G401 (cell line): ENCODE measurements at places on chromosomes 3 and 15.
A peak's percentile ranks its signal among the peaks of the same experiment; 100 is the strongest.

GRCh38 chr3:134371542-134372324, 2.5 kb downstream of the AMOTL2 start:
- no peak for DNase-seq

GRCh38 chr3:70821602-70822001, 509.2 kb upstream of the MDFIC2 start:
- DNase-seq: no peak

- peak; percentile 18 for DNase-seq
Measured at GRCh38 chr3:3636815-3637214, 162.4 kb upstream of the LRRN1 start.

DNA sequence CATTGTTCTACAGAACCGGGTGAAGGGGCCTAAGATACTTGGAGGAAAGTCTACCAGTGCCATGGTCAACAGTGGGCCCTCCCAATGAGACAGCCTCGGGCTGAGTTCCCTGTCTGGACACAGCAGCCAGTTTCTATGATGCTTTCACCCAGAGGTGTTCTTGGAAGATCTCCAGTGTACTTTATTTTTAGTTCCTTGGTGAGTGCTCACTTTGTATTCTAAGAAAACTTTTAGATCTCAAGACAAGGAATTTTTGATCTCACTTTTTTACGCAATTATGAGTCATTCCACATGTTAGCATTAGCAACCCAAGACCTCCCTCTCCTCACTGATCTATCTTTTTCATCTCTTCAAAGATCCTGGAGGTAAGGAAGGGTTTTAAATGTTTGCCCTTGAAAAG, 287.7 kb downstream of the RORA start:
- DNase-seq: no peak

- DNase-seq: peak; percentile 78
Measured at GRCh38 chr15:43370975-43371974, at the start of the genes TUBGCP4 and ZSCAN29. Gene TUBGCP4, plus strand, starts transcription at chr15:43371101. Its CDS starts 254 bp downstream, at chr15:43371355. Gene ZSCAN29, minus strand, starts transcription at chr15:43371043. Its CDS starts 1,130 bp downstream, at chr15:43369913.

DNA sequence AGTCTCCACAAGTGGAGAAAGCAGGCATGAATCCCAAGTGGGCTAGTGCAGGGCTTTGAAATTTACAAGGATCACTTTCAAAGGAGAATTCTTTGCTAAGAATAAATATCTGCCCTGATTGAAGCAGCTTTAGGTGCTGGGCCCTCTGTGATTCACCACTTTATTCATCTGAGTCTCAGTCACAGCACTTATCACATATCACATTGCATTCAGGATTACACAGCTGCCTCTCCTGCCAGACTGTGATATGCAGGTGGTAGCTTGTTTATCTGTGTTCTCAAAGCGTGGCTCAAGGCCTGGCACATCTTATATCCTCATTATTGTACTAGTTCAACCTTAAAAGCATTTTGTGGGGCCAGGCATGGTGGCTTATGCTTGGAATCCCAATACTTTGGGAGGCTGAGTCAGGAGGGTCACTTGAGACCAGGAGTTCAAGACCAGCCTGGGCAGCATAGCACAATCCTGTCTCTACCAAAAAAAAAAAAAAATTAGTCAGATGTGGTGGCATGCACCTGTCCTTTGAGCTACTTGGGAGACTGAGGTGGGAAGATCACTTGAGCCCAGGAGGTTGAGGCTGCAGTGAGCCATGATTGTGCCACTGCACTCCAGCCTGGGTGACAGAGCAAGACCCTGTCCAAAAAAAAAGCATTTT, 156.9 kb upstream of the EIF1B start:
- DNase-seq: no peak

GRCh38 chr3:186385856-186386602, 24.0 kb upstream of the DGKG start:
- DNase-seq: no peak

GRCh38 chr15:75161106-75161916, 40.4 kb upstream of the C15orf39 start:
- no peak for DNase-seq

GRCh38 chr15:99086327-99086667, 18.6 kb upstream of the SYNM start:
- DNase-seq: no peak

DNA sequence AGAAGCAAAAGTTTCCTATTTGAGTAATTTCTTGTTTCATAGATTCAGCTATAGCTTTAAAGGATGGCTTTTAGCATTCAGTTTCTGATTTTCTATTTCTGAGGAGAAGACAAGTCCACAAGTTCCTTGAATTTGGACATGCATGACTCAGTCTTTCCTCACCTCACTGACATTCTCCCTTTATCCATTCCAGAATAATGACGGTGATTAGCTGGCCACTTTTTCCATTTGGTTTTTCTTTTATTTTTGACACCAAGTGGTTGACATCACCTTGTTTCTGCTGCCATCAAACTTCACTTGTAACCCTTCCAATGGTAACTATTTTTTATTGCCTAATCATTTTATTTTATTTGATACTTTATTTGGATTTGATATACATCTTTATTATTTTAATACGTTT, 404.4 kb upstream of the KCNMB2 start:
- no peak for DNase-seq

DNA sequence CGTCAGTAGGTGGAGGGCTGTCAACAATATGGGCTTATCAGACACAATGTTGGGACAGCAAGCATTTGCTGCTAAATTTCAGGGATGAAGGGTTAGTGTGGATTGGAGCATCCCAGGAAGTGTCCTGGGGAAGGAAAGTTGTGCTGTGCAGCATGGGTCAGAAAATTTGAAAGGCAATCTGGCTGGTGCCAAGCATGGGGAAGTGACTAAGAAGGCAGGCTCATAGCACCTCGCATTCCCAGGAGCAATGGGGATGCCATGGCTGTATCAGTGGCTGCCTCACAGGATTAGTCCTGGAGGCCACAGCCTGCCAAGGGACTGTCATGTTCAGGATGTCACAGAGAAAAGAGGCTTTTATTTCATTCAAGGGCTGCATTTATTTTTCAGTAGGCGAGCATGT, 322.4 kb upstream of the TRIM42 start:
- no peak for DNase-seq

DNA sequence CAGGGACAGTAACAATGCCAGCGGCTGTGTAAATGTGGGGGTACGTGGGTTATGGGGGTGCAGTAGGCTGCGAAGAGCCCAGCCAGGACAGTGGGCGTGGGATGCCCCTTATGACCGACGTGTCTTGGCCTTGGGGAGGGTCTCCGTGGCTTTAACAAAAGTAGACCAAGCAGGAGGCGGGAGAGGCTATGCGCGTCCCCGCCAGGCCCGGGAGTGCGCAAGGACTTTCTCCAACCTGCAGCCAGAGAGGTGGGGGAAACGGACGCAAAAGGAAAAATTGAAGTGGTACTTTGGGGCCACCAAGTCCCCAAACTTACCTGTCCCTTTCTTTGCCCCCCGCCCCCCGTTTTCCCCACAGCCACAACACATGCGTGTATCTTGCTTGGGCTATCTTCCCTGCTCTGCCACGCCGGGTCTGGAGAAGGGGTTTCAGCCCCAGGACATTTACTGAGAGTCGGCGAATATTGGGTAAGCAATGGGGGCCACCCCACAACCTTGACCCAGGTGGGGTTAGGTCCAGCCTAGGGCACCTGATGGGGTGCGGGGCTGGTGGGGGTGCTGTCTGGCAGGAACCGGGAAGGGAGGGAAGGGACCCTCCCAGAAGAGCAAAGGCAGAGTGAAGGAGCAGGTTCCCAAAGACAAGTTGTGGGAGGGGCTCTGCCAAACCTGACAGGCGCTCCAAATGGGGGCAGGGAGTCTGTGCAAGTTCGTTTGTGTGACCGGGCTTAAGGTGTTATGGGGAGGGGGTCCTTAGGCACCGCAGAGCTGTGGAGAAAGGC, 652 bp downstream of the ISLR2 start:
- no peak for DNase-seq

DNA sequence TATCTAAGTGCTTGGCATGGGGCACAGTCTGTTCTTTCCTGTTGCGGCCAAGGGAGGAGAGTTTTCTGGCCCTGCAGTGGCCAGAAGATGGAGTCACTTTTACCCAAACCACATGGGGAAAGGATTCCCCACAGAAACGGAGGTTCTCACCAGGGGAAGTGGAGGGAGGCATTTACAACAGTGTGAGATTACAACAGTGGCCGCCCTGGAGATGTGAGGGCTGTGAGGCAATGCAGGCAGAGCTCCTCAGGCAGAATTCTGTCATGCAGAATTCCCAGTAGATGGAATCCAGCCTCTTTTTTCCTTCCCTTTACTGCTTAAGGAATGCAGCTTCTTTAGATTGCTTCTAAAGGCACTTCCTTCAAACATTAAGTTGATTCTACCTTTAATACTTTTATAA, 83.1 kb downstream of the CACNA1D start:
- DNase-seq: no peak

- no peak for DNase-seq
Measured at GRCh38 chr3:112345681-112346080, 12.7 kb downstream of the CD200 start.

DNA sequence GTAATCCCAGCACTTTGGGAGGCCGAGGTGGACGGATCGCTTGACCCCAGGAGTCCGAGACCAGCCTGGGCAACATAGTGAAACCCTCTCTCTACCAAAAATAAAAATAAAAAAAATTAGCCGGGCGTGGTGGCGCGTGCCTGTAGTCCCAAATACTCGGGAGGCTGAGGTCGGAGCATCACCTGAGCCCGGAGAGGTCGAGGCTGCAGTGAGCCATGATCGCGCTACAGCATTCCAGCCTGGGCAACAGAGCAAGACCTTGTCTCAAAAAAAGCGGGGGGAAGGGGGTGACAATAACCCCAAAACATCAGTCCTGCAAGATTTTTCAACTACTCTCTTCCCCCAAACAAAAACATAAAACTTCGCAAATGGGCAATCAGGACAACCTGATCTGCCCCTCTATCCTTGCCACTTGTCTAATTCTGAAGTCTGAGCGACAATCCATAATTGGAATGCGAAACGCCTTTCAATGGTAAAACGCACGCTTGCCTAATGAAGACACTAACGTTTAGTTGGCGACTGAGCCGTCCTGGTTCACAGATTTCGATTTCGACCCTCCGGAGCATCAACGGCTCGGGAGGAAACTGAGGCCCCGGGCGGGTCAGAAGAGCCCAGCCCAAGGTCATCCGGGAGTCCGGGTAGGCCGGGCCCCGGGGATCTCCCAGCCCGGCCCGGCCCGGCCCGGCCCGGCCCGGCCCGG, 868 bp downstream of the BTBD1 start:
- DNase-seq: peak; percentile 30

DNA sequence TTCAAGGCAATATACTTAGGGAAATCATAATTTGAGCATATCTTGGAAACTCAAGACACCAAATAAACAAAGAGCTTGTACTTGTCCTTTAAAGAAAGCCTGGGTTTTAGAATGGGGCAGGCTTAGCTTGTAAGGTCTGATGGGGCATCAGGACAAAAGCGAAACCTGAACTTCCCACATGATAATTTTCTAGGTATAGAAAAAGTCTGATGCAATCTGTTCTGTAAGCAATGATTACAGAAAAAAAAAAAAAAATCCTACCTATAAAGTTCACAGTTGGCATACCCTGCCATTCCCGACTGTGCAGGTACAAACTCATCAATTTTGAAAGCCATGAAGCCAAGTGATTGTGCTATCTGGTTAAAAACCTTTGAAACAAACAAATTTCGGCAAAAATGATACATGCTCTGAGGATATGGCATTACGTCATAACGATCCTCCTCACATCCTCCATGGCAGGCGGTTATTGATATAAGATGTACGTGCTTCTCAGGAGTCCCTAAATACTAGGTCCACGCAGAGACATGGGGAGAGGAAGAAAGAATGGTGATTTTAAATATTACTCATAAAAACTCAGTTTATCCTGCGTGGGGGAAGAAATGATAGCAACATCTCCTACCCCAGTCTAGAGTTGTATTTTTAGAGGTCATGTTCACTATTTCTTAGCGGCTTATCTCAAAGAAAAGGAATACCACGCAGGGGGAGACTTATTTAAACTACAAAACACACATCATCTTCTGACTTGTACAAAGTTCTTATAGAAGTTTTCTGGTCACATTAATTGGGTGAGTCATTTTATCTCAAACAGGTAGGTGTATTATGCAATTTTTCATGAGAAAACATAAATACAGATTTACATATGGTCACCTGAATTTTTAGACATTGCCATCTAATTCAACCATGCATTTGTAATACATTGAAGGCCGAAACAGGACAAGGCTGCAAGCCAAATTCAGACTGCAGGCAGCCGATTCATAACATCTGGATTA, 27.0 kb downstream of the MB21D2 start:
- no peak for DNase-seq

GRCh38 chr15:68370768-68371151, 61.2 kb downstream of the ITGA11 start:
- DNase-seq: no peak

DNA sequence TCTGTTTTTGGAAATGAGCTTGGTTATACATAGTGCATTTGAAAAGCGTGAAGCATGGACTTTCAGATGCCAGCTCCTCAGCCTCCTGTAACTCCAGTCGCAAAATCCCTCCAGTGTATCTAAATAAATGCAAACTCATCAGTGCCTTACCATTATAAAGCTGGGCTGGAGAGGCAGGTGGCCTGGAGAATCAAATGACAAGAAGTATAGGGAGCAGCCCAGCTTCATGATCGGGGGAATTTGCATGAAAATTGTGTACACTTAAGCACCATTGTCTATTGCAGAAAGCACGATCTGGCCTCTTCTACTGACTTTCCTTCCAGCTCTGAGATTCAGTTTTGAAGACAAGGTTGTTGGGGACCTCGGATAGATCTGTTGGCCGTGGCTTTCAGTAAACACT, 71.7 kb downstream of the IGF1R start:
- no peak for DNase-seq

DNA sequence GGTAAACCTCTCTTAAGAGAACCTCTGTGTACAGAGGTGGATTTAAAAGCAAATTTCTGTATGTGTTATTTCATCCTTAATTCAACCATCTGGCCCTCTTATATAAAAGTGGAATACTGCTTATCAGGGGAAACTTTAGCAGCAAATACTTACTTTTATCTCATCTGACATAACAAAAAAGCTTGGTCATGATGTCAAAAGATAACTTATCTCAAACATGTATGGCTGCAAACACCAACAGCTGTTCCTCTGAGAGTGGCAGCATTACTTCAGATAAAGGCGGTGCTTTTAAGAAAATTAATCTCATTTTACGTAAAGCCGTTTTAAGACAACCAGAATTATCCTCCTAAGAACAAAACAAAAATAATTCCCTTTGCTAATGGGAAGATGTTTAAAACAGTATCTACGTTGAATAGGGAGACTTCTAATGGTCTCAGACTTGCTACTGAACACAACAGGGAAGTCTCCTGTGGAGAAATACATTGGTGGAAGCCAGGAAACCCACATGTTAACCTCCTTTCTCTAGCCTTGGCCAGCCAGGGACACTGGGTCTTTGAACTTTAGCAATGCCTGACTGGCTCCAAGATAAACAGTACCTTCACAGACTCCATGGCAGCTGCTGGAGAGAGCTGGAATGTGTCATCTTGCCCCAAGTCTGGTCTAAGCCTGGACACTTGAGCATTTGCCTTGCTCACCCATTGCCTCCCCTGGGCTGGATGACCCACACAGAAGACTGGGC, 18.1 kb downstream of the ARRDC4 start:
- DNase-seq: no peak

DNA sequence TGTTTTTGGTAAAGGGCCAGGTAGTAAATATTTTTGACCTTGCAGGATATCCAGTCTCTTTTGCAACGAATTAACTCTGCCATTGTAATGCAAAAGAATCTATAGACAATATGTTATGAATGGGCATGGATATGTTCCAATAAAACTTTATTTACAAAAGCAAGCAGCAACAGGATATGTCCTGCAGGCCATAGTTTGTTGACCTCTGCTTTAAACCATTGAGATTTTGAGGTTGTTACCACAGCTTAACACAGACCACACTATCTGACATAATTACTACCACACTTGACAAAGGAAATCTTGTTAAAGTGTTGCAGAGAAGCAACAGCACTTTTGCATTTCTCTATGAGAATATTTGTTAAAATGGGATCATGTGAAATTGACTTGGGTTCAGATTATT, 349.3 kb downstream of the ERC2 start:
- DNase-seq: no peak
